ENCODE measurements at places on chromosomes 13 and 19.

DNA sequence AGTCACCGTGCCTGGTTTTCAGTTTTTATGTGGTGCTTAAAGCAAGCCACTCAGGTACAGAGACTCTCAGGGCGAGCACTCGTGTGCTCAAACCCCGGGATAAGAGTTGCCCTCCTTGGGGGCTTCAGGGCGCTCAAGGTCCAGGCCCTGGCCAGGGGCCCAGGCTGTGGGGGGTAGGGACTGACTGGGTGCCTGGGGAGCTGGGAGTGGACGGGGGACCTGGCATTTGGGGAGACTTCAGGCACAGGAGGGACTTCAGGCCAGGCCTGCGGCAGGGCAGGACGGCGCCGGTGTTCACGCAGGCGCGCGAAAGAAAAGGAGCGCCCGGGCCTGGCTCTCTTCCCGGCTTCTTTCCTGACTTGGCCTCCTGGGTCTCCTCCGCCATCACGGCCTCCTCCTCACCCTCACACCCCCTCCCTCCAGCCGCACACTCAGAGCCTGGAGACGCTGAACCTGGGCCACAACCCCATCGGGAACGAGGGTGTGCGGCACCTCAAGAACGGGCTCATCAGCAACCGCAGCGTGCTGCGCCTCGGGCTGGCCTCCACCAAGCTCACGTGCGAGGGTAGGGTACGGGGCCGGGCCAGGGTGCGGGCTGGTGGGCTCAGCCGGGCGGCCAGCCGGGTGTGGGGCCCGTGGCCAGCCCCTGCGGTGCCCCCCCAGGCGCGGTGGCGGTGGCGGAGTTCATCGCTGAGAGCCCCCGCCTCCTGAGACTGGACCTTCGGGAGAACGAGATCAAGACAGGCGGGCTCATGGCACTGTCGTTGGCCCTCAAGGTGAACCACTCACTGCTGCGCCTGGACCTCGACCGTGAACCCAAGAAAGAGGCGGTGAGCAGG, 16.1 kb downstream of the NKPD1 start:
- DNase-seq, result no peak

DNA sequence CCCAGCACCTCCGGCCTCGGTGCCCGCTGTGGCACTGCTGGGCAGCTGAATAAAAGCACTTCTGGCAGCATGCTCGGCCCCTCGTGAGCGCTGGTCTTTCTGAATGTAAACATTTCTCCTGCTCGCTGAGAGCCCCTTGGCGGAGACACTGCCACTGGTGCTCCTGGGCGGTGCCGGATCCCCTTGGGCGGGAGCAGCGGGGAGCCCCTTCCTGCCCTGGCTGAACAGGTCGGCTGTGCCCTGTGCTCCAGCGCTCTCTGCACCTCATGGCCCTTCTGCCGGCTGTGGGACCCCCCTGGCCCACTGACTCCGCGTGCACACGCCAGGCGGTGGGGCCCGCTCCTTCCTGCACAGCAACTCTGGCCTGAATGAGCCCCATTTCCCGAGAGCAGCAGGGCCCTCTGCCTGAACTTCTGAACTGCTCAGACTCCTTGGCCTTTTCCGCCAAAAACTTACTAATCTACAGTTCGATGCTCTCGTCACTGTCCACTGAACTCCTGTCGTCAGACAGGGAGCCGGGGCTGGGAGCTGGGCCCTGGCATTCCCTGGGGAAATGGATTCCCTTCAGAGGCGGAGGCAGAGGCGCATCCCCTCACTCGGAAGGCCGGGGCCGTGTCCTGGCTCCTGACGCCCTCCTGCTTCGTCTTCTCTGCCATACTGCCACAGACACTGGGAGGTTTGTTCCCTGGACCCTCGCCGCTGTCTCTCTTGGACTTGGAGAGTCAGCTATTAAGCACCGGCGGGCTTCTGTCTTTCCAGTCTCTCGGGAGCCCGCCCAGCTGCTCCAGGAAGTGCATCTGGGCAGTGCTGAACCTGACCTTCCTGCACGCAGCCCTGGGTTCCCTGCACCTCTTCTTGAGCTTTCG, 14.2 kb downstream of the RB1 start:
- DNase-seq, result no peak

GRCh38 chr19:10018263-10018662, 5.0 kb downstream of the RDH8 start:
- no peak for DNase-seq

GRCh38 chr13:74978591-74978990, 503.4 kb downstream of the TBC1D4 start:
- DNase-seq, result no peak

GRCh38 chr13:110312339-110313031, 5.4 kb downstream of the COL4A2 start:
- DNase-seq, result no peak

GRCh38 chr13:90395348-90395747, 952.1 kb upstream of the MIR17HG start:
- DNase-seq, result no peak

DNA sequence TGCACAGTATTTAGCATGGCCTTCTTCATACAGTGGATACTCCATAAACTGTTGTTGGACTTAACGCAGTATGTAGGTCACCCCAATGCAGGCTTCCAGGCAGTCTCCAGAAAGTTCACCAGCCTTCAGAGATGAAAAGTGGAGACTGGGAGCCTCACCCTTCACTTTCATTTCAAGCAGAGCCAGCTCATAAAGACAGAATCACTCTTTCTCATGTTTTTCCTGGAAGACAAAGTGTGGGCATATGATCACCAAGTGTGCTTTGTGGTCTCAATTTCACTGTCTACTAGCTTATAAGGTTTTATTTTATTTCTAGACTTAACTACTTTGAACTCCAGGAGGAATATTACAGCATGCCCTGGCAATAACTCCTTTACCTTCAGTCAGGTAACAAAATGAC, 26.3 kb upstream of the TNFSF11 start:
- DNase-seq, result no peak

DNA sequence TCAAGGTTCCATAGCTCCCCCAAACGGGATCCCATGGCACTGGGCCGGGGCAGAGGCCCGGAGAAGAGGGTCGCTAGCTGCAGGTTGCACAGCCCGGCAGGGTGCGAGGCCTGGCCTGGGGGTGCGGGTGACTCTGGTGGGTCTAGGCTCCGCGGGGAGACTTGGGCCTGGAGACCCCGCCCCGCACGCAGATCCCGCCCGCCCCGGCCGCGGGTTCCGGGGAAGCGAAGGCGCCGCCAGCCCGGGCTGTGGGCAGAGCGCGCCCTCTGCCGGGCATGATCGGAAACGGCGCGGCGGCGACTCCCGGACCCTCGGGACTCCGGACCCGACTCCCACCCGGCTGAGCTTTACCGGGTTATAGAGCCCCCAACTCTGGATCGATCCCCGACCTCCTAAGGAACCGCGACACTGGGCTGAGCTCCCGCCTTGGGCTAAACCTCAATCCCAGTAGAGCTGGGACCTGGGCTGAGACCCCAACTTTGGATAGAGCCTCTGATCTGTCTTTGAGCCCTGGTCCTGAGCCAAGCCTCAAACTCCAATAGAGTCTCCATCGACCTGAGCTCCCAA, 3.1 kb upstream of the TNFAIP8L1 start:
- DNase-seq, result peak; percentile 65

GRCh38 chr19:40006273-40006691, 9.4 kb downstream of the ZNF546 start:
- no peak for DNase-seq

DNA sequence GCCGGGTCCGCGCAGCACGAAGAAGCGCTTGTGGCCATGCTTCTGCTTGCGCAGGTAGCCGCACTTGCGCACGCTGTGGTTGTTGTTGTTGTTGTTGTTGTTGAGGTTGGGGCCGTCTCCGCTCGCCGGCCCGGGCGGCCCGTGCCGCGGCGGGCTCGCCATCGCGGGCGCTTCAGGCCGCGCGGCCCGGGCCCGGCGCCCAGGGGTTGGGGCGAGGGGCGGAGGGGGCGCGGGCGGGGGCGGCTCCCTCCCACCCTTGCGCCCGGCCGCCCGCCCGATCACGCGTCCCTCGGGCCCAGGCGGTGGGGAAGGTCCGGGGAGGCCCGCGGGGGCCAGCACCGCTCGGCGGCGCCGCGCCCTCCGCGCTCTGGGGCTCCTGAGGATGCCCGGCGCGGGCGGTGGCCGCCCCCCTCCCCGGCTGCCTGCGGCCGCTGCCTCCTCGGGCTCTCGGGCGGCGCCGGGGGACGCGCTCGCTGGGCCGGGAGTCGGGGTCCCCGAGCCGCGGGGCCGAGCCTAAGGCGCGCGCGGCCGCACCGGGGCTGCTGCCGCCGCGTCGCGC, 412 bp downstream of the IRS2 start:
- DNase-seq, result no peak

DNA sequence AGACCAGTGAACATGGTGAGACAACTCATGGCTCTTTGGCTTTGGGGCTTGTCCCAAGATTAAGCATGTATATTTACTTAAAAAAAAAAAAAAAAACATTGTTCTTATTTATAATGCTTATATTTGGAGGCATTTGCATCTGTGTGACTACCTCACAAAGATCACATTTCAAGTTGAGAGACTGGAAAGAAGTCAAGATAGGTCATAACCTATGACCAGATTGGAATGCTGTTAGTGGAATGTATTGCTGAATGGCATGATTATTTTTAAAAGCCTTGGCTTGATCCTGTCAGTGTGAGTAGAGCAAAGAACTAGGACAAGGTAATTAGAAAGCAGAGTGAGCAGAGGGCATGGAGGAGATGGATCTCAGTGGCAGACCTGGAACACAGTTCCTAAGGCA, 214.6 kb downstream of the OXGR1 start:
- DNase-seq, result no peak

DNA sequence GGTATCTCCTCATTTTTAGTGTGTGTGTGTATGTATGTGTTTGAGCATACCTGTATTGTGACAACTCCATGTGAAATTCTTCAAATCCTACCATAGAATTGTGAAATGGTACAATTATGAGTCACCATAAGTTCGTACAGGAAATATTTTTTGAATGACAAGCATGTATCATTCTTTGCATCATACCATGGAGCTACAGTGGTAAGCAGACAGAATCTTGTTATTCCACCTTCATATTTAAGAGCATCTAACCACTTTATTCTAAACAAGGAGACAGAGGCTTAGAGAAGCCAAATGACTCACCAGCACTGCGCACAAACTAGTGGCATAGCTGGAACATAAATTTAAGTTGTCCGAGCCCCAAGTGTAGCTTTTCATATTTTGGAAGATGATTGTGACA, 4.5 kb upstream of the EPSTI1 start:
- DNase-seq, result no peak

All from activated CD4-positive, CD25-positive, alpha-beta regulatory T cell (primary cell).